ENCODE measurements at places on chromosomes 13 and 19.

DNA sequence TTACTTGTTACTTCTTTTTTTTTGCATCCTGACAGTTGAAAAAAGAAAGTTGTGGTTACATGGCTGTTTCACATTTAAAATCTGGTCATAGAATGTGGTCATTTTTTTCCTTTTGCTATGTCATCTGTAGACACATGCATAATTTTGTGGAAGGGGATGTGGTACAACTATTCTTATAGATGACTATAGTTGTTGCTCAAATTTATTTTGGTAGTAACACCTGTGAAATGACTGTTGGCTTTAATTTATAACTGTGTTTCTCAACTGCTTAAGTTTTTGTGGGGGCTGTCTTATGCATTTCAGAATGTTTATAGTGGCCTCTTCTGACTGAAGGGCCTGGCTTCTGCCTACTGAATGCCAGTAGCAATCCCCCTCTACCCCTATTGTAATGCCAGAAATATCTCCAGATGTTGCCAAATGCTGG, 130.5 kb downstream of the PAN3 start:
- DNase-seq = no peak

DNA sequence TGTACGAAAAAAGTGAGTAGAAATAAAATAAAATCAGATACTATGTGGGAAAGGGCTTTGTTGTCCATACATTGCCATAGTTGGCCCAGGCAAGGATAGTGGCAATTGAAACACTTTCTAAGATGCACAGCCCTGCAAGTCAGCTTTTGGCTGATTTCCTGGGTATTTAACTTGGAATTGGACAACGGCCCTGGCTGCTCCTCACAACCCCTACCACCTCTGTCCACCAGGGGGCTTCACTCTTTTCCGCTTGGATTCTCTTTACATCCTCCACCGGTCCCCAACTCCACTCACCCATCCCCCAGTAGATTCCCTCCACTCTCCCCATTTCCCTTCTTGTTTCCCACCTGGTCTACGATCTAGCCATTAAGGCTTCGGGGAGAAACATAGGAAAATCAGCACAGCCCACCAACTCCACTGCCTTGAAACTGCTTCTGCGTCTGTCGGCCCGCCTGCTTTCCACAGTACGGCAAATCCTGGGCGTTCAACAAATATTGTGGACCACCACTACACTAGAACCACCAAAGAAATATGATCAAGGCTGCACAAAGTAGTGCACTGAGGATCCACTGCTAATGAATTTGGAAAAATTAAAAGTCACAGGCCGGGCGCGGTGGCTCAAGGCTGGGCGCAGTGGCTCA, 48.6 kb upstream of the GTF3A start:
- DNase-seq = peak; percentile 38

GRCh38 chr19:17796013-17796837, 1.3 kb downstream of the B3GNT3 start:
- no peak for DNase-seq

- DNase-seq = no peak
Measured at GRCh38 chr13:59144700-59145099, 1019.0 kb downstream of the DIAPH3 start.

GRCh38 chr13:77168237-77168636, 141.3 kb upstream of the FBXL3 start:
- no peak for DNase-seq

DNA sequence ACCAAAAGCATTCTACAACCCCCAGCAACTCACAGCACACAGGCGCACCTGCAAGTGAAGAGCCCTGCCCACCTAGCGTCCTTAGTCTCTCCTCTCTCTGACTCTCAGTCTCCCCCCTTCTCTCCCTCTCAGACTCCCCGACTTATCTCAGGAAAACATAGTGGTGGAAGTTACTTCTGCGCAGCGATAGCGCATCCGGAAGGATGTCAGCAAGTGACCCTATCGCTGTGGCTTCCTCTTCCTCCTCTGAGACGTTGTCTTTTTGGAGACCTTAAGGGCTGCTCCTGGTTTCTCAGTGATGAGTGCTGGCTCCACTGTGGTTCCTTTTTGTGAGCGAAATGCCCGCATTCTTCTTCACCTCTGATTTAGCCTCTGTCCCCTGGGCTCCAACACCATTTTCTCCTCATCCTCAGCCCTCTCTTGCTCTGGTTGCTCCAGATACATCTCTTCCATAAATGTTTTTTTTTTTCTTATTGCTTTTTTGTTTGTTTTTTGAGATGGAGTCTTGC, 1.4 kb upstream of the YIF1B start:
- peak; percentile 53 for DNase-seq

- no peak for DNase-seq
Measured at GRCh38 chr13:33497146-33497845, 211.7 kb upstream of the STARD13 start.

GRCh38 chr13:26822146-26822545, 61.6 kb upstream of the GPR12 start:
- no peak for DNase-seq

GRCh38 chr19:33712268-33712667, 84.4 kb upstream of the KCTD15 start:
- no peak for DNase-seq

DNA sequence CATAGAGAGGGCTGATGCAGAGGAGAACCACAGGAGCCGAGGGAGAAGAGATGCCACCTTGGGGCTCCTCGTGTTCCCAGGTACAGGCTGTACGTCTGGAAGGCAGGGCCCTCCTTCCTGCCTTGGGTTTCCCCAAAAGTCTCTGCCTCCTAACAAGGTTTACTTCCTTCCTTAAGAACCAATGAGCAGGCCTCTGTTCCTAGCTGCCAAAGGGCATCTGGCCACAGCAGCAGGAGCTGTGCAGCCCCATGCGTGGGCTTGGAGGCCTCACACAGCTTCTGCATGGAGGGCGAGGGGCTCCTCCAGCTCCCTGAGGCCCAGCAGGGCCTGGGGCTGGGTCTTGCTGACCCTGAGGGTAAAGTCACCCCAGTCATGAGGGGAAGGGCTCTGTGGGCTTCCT, 40.6 kb upstream of the TSHZ3 start:
- DNase-seq = no peak

GRCh38 chr13:110854866-110855265, 60.0 kb downstream of the ANKRD10 start:
- no peak for DNase-seq

DNA sequence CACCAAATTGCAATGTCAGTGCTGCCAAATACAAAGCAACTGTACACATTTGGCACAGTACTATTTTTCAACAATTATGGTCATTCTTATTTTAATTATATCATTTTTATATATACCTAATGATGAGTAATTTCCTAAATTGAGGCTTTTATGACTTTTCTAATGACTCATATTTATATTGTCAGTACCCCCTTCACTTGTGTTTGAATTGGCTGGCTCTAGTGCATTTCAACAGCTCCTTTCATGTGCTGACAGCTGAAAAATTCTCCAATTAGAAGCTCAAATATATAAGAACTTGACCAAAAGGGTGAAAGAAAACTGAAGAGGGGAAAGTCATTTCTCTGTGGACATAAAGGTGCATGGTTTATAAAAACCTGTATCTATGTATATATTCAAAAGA, 263.3 kb downstream of the SLITRK1 start:
- DNase-seq = no peak

GRCh38 chr13:22703601-22704209, 477.1 kb upstream of the SGCG start:
- DNase-seq = no peak

GRCh38 chr19:49975051-49975450, 14.1 kb upstream of the SIGLEC11 start:
- no peak for DNase-seq

DNA sequence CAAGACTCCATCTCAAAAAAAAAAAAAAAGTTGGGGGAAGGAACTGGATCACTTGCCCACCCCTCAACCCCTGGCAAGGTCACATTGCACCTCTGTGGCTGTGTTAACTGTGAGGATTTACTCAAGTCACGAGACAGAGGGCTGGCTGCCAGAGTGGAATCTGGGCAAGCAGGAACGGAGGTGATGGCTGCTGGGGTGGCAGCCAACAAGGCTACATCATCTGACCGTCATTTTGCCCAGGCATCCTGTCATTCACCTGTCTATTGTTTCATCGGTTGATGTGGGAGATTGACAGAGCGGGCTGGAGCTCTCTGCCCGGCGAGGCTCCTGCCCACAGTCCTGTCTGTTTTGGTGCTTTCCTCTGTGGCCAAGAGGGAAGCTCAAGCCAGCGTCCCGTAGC, 75.7 kb downstream of the DPF1 start:
- DNase-seq = no peak

DNA sequence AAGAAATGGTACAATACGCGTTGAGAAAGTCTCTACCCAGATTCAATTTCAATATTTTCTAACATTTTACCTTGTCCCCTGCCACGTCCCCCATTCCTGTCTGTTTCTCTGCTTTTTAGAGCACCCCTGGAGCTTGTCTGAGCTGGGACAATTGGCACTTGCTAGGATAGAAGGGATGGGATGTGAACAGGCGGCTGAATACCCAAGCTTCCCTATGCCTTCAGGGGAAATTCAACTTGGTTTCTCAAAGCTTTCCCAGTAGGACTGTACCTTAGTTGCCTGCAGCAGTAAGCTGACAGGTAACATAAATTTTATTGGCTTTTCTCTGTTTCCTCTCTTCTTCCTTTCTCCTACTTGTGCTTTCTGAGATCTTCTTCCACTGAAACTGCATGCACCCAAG, 1663.3 kb downstream of the EFNB2 start:
- no peak for DNase-seq

DNA sequence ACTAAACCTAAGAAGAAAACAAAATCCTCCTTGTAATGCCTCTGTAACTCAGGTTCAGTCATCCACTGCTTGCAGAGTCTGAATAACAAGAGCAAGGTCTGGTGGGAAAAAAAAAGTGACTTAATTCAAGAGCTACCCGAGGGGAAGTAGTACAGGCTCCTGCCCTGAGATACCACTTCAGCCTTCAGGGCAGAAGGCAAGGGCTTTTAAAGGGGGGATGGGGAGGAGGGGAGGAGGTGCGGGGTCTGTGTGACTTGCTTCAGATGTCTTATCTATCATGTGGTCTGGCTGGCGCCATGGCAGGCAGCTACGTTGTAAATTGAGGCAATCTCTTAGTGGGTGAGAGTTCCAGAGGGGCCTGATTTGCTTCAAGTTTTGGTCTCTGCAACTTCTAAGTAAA, 66.7 kb downstream of the LRRC63 start:
- no peak for DNase-seq

GRCh38 chr19:46932346-46932745, 71.5 kb downstream of the ARHGAP35 start:
- no peak for DNase-seq

DNA sequence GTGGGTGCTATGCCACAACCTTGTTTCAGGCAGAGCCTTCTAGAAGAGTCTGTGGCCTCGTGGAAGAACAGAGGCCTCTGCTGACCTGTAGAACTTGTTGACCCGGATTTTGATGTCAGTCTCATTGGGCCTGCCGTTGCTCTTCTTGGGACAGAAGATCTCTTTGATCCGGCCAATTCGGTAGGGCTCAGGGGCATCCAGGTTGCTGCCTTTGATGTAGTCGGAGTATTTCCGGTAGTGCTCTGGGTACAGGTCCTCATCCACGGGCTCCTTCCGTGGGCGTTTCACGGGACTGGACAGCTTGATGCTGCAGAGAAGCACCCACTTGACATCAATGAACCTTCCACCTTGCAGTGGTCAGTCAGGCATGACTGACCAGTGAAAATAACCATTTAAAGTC, 24.0 kb upstream of the EIF3G start:
- no peak for DNase-seq

DNA sequence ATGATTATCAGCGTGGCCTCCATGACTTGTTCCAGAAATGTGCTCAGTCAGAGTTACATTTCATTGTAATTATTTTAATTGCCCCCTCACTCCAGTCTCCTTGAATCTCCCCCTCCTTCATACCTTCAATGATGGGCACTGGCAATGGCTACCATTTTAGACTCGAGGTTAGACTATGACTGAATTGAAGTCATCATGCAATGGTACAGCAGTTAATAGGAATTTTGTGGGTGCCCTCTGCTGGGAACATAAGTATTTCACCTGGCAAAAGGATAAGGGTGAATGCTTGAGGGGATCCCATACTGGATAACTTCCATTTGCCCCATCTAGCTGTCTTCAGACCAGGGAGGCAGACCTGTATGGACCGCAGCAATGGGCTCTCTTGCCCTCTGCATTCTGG, 32.2 kb upstream of the USP12 start:
- DNase-seq = no peak

- DNase-seq = no peak
Measured at GRCh38 chr13:49676581-49677298, 14.5 kb downstream of the EBPL start.

- no peak for DNase-seq
Measured at GRCh38 chr13:42997381-42997780, 5.3 kb upstream of the EPSTI1 start.

Data from CD4-positive, alpha-beta T cell treated with Interleukin-15 for 1 hour (primary cell).